ENCODE measurements at places on chromosomes 5 and 9.

- no peak for DNase-seq
Measured at GRCh38 chr9:108474356-108474755, 381.4 kb downstream of the ACTL7B start.

GRCh38 chr5:73378070-73378469, 70.5 kb downstream of the FOXD1 start:
- DNase-seq = no peak

DNA sequence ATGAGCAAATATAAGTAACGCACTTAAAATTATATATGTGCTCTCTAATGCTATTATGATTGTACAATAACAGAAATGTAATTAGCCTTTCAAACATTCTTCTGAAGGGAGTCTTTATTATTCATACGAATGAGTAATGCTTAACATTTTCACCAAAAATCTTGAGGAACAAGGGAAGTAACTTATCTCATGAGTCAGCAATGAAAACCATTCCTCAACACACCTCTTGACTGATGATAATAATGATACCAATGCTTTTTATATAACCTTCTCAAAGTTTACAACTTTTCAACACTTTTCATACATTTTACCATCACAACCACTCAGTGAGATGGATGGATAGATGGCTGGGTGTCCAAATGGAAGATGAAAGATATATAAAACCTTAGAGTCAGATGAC, 369.3 kb downstream of the BNC2 start:
- no peak for DNase-seq

GRCh38 chr5:90707698-90708097, 149.1 kb downstream of the ADGRV1 start:
- DNase-seq = no peak

GRCh38 chr5:68116868-68117411, 98.6 kb upstream of the PIK3R1 start:
- DNase-seq = no peak

- DNase-seq = no peak
Measured at GRCh38 chr9:120324996-120325642, 254.8 kb downstream of the CDK5RAP2 start.

- no peak for DNase-seq
Measured at GRCh38 chr5:112647428-112647827, 90.3 kb upstream of the APC start.

- DNase-seq = no peak
Measured at GRCh38 chr5:91706785-91707520, 323.8 kb upstream of the ARRDC3 start.

GRCh38 chr5:60978968-60979367, 34.0 kb downstream of the NDUFAF2 start:
- no peak for DNase-seq

DNA sequence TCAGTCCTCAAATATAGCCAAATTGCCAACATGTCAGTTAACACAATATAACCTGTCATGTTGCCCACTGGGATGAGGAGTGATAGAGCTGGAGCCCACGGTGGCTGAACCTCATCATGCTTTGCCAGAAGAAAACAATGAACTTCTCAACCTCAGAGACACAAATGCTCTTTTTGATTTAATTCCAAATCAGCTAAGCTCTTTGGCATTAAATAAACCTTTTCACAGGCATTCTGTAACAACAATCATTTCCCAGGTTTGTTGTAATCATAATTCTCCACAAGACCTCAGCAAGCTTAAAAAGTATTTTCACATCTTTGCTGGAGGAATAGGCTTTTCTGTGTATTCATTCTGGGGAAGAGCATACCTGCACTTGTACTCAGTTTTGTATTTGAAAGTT, 830.9 kb downstream of the MAT2B start:
- DNase-seq = no peak

- DNase-seq = no peak
Measured at GRCh38 chr5:161385027-161385426, 161.5 kb downstream of the GABRB2 start.

- DNase-seq = no peak
Measured at GRCh38 chr9:83584995-83585394, 37.9 kb upstream of the IDNK start.

DNA sequence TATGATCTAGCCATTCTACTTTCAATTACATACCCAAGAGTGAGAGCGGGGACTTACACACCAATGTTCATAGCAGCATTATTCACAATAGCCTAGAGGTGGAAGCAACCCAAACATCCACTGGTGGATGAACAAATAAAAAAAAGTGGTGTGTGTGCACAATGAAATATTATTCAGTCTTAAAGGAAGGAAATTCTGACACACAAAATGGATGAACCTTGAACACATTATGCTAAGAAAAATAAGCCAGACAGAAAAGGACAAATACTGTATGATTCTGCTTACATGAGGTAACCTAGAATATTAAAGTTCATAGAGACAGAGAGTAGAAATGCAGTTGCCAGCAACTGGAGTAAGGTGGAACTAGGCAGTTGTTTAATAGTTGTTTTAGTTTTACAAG, 22.1 kb downstream of the ETF1 start:
- no peak for DNase-seq

DNA sequence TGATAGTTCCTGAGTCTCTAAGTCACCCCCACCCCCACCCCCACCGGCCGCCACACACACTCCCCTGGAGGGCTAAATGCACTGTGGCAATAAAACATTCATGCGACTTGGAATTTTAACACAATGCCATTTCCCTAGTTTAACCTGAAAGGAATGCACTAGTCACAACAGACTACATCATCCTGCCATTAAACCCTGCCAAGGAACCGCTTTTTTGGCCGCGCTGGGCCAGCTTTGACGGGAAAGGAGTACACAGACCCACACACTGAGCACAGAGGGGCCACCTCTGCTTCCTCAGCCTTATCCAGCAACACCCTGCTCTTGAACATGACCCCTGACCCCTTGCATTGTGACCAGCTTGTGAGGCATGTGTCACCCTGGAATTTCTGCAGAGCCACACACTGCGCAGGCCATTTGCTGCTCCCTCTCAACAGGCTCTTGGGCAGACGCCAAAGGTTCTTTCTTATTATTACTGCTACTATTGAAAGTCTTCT, 165.3 kb downstream of the BNC2 start:
- no peak for DNase-seq

GRCh38 chr5:24439465-24439864, 205.3 kb downstream of the CDH10 start:
- DNase-seq = no peak

GRCh38 chr5:107486489-107486888, 184.2 kb downstream of the EFNA5 start:
- no peak for DNase-seq

GRCh38 chr5:117160391-117160790, 585.8 kb upstream of the SEMA6A start:
- DNase-seq = no peak

DNA sequence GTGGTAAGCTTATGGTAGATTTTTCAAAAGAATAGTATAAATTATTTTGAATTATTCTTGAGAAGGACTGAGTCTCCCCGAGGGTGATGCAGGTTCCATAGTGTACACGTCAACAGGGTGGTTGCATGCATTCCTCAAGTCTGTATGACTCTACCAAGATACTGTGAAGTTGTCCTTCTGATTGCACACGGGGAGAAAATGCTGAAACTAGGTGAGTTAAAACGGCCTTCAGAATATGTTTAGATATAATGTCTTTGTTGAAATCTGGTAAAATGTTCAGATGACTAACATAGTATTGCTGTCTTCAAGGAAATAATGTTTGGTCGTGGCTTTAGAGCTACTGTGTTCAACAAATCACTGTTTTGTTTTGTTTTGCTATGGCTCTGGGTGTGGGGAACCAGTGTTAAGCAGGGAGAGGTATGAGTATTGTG, 22.4 kb upstream of the TNFAIP8 start:
- no peak for DNase-seq

DNA sequence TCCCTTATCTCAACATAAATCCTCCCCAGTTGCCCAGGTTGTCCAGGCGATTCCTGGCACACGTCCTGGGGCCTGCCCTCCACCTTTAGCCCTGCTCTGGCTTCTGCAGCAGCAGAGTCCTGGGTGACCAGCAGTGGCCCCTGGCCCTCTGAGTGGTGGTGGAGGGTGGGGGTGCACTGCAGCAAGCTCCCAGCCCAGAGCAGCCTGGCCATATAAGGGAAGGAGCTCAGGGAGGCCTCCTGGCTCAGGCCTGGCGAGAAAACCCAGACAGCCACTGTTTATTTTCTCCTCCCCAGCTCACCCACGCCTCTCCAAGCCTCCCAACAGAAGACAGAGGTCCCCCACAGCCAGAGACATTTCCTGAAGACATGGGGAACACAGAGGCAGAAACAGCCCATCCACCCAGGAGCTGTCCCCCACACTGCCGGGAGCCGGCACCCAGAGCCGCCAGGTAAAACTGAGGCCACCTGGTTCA, 44.7 kb upstream of the IL17B start:
- DNase-seq = no peak

DNA sequence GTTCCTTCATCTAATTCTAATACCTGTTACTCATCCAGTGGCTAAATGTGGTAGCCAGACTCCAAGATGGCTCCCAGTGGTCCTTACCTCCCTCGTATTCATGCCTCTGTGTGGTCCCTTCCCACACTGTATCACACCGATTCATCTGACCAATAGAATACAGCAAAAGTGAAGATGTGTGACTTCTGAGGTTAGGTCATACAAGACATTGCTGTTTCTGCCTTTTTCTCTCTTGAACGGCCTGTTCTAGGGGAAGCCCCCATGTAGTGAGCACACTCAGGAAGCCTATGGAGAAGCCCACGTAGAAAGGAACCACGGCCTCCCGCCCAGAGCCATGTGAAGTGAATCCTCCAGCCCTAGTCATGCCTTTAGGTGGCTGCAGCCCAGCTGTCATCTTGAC, 9.4 kb upstream of the C5 start:
- DNase-seq = no peak

DNA sequence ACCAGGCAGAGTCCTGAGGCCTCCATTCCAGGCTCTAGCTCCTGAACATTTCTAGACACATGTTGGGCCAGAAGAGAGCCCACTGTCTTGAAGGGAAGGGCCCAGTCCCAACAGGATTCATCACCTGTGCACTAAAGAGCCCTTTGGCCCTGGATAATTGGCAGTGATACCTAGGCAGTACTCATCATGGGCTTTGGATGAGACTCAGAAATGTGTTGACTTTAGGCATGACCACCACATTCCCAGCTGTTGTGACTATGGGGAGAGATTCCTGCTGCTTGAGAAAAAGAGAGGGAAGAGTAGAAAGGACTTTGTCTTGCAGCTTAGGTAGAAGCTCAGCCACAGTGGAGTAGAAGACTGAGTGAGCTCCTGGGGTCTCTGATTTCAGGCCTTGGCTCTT, 138.4 kb upstream of the DAPK1 start:
- DNase-seq = no peak

- DNase-seq = no peak
Measured at GRCh38 chr5:122492675-122493074, 180.6 kb downstream of the SNCAIP start.

DNA sequence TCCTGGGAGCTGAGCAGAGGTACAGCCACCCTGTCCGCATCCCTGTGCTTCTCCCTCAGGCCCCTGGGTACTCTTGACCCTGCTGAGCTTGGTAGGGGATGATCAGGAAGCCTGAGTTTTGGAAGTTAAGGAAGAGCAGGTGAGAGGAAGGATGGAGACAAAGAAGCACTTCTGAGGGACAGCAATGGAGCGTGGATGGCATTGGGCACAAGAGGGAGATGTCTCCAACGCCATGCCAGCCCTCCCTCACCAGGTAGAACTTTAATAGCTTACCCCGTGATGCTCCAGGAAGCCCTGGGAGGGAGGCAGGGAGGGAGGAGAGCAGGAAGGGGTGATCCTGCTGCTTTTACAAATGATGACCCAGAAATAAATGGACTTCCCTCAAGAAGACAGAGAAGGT, 29.9 kb upstream of the SMU1 start:
- no peak for DNase-seq

DNA sequence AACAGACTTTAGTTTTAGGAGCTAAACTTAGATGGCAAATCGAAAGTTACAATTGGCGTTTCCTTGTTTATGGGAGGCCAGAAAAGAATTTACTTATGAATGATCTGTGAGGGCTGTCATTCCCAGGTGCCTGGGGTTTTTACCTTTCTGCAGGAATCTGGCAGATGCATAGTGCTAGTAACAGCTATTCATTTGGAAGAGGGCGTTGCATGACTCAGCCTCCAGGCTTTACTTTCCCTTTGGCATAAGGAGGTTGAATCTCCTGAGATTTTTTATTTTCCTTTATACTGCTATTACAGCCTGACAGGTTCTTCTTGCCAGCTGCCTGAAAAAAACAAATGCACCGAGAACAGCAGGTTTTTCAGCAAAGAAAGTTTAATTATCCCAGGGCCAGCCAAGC, 30.0 kb downstream of the CARD6 start:
- DNase-seq = no peak

- DNase-seq = no peak
Measured at GRCh38 chr9:3863111-3863528, 337.3 kb upstream of the RFX3 start.

DNA sequence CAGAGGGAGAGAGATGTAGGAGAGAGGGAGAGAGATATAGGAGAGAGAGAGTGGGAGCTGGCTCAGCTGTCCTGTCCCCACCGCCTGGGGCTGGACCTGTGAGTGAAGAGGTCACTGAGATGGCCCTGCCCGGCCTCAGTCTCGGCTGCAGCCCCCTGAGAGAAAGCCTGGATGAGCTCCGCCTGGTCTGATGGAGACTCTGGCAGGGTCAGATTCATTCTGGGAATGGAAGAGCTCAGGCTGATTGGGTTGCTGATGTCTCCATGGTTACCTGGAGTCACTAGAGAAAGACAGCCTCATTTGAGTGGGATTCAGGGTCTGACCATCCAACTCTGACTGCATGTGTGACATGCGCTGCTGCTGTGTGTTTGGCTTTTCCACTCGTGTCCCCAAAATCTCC, 27.1 kb upstream of the SEMA4D start:
- DNase-seq = no peak

GRCh38 chr5:167837127-167837526, 454.3 kb upstream of the WWC1 start:
- DNase-seq = no peak

DNA sequence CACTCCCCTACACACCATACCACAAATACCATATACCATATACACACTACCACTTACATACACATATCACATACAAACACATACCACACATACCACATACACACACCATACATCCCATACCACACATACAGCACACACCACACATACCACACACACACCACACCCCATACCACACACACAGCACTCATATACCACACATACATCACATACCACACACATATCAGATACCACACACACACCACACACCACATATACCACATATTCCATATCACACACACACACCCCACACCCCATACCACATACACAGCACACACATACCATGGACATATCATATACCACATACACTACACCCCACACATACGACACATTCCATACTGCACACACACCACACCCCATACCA, 276.6 kb downstream of the GADD45G start:
- DNase-seq = peak; percentile 16
